ENCODE measurements at places on chromosomes 7 and 10.
A peak's percentile ranks its signal among the peaks of the same experiment; 100 is the strongest.

GRCh38 chr10:50324680-50325393 lies 73.5 kb upstream of the ASAH2 start:
- DNase-seq: no peak

DNA sequence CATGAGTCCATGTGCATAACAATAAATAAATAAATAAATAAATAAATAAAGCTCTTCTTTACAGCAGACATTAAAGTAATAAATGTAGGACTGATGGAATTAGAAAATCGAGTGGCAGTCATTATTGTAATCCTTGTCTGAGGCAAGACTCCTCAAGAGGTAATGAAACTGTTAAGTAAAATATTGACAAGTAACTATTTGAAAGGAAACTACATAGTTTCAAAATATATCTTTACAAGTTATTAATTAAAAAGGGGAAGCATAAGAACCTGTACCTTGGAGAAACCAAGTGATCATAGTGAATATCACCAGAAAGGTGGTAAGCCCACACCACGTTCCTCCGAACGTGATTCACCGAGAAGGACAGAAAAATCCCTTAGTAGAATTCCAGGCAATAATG lies 285.6 kb upstream of the SORCS1 start:
- DNase-seq: no peak

GRCh38 chr7:17292843-17293242 lies 5.6 kb upstream of the AHR start:
- DNase-seq: no peak

DNA sequence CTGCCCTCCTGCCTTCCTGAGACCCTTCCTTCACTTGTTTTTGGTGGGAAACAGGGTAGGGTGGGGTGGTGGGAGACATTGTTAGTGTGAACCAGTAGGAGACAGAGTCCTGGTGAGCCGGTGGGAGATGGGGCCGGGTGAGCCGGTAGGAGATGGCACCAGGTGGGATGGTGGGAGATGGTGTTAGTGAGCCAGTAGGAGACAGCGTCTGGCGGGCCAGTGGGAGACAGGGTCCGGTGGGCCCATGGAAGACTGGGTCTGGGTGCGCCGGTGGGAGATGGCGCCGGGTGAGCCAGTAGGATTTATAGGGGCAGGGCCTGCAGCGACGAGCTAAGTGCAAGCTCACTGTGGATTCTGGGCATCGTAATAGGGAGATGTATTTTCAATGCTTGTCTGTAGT lies 116.8 kb downstream of the TRRAP start:
- DNase-seq: no peak

DNA sequence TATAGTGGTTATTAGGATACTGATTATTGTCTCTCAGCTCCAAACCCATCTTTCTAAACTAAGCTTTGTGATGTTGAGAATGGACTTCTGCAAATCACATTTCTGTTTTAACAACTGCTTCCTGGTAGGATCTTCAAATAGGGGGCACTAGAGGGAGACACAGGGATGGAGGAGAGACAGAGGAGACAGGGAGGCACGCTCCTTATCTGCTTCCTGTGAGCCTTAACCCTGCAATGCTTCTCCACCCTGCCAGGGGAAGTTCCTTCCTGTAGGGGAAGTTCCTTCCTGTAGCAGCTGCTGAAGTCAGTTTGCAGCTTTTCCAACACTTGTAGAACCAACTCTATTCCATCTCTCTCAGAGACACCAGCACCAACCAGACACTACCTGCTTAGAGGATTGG lies 847.2 kb downstream of the CCSER2 start:
- DNase-seq: no peak

DNA sequence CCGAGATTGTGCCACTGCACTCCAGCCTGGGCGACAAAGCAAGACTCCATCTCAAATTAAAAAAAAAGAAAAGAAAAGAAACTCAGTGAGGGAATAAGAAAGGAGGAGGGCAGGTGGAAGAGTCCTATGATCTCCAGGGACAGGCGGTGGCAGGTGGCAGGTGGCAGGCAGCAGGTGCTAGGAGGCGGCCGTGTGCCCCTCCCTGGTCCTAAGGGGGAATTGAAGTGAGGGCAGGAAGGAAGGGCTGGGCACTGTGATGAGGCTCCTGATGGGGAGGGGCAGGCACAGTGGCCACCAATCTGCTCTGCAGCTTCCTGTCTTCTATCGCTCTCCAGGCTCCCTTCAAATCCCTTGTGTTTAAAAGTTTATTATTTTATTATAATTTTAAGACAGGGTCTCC lies 41.2 kb upstream of the UBE3C start:
- no peak for DNase-seq

DNA sequence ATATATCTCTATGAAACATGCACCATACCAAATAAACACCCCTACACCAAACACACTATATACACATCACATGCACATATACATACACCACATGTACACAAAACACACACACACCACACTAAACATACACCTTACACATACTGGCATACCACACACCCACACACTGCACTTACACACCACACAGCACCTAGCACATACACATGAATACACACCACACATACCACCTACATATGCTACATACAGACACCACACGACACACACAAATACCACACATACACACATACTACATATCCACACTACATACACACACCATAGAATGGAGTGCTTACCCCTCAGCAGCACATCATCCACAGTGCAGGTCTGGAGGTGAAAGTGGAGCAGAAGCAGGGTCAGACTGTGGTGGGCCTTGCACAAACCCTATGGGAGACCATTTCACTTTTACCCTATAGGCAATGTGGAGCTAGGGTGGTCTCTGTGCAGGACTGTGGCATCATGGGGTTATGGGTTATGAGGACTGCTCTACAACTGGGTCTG lies 64.6 kb downstream of the WDFY4 start:
- DNase-seq: no peak

- no peak for DNase-seq
Observed at GRCh38 chr7:35007768-35008167, 29.5 kb downstream of the DPY19L1 start.

GRCh38 chr7:98802781-98803110 lies 67.1 kb downstream of the TMEM130 start:
- no peak for DNase-seq

GRCh38 chr10:99996671-99997648 lies 12.8 kb downstream of the DNMBP start:
- no peak for DNase-seq

- DNase-seq: no peak
Observed at GRCh38 chr7:24129597-24129996, 154.4 kb upstream of the NPY start.

DNA sequence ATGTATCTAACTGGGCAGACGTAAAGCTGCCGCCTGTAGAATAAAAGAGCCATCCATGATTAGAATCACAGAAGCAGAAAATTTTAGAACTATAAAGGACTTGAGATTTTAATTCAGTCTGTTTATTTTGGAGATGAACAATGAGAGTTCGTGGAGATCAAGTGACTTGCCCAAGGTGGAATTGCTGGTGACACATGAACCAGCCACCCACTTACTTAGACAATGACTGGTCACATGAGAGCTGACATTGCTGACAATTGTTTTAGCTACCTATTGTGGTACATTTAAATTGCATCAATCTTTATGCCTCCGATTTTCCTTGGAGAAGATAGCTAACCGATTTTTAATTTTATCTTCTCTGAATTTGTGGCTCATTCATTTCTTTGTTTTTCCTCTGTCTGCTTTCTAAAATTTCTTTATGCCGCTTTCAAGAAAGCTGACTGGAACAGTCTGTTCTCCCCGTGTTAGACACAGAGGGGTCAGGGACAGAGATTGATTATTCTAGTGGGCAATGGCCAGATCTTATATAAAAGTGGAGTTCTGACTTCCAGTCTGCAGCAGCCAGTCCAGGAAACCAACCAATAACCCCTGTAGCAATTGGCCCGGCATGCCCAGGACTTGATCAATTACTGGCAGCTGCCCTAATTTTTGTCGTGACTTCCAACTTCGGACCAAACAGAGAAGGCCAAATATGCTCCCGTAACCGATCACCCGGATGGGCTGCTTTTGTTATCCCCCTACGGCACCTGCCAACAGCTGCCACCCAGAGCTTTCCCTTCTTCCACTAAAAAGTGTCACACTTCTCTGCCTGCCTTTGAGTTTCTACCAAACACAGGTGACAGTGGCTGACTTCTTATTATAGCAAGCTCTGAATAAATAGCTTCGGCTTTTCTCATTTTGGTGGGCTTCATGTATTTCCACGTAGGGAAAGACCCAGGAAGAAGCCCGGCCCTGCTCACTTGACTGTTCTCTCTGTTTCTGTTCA lies 241.6 kb downstream of the CAMK1D start:
- DNase-seq: no peak

- no peak for DNase-seq
Observed at GRCh38 chr7:2109251-2109872, 123.4 kb downstream of the MAD1L1 start.

DNA sequence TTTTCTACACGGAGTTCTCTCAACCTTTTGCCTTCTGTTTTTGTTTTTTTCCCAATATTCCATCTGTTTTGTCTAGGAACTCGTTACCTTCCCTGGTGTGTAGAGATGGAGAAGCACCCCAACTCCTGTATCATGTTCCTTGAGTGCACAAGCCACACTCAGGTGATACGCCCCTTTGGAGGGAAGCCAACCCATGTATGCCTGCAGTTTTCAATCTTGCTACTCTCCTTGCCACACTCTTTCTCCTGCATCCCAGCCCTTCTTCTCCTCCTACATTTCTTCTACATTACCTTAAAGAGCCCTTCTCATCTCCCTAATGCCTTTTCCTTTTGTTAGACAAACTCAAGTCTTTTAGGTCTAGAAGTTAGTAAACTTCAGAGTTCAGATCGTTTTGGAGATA lies 10.2 kb upstream of the SP4 start:
- DNase-seq: no peak

DNA sequence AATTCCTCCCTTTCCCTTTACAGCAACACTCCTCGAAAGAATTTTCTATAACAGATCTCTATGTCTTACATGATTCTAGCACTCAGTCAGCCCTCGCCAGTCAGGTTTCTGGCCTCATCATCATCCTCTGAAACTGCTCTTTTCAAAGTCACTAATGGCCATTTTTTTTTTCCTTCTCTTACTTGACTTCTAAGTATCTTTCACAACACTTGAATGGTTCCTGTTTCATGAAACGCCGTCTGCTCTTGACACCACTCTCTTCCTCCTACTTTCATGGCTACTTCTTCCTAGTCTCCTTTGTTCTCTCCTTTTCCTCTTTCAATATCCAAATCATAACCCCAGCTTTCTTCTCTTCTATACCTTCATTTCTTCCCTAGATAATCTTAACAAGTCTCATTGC lies 100.5 kb upstream of the NRP1 start:
- DNase-seq: no peak

DNA sequence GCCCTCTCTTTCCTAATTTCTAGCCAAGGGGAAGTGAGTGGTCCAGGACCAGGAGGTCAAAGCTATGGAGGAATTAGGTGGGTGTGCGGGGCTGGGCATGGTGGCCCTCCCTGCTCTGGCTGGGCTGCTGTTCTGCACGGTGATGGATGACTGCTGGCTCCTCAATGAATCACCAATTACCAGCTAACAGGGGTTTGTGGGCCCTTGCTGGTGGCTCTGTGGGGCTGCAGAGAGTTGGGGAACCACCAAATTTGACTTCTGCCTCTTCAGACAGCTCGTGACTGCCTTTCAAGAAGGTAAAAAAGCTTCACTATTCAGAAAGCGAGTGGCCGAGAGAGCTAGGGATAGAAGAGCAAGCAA lies 35.0 kb upstream of the HABP2 start:
- DNase-seq: no peak

DNA sequence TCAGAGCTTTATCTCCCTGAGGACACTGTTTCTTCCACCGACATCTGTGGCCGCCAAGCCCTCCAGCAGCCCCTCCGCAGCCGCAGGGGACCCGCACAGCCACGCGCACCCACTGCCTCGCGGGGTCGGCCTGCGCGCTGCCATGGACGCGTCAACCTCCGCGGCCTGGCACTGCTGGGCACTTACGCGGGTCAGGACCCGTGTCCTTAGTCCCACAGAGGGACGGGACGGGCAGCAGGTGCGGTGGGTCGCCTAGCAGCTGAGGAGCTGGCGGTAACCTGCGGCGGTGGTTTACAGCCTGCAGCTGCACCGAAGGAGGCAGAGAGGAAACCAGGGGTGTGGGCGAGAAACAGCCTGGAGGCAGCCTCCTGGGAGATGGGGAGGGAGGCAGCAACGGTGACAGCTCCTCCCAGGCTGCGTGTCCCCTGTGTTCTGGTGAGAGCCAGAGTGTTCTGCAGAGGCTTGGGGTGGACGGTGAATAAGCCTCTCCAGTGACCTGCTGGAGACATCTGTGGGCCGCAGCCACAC lies 61.3 kb downstream of the SEC61G start:
- no peak for DNase-seq

- no peak for DNase-seq
Observed at GRCh38 chr7:137996386-137996851, 5.5 kb downstream of the CREB3L2 start.

DNA sequence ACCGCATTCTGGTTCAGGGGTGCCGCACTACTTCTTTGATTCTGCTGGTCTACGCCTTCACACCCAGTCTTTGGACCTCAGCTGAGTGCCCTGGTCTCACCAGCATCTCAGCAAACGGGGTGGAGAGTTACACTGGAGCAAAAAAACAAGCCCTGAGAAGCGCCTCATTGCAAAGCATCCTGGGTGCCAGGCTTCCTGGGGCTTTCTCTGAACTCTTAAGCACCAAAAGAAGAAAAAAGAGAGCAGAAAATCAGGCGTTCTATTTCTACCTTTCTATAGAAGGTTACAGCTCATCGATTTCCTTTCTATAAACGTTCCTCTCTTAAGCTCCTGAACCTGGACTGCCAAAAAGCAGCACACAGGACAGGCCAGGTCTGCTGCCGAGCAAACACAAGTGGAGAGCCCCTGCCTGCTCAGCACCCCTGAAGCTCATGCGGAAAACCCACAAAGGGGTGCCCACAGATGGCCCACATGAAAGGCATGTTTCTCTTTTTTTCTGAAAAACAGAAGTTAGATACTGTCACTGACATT lies 217.9 kb downstream of the SFMBT2 start:
- DNase-seq: peak; percentile 80

DNA sequence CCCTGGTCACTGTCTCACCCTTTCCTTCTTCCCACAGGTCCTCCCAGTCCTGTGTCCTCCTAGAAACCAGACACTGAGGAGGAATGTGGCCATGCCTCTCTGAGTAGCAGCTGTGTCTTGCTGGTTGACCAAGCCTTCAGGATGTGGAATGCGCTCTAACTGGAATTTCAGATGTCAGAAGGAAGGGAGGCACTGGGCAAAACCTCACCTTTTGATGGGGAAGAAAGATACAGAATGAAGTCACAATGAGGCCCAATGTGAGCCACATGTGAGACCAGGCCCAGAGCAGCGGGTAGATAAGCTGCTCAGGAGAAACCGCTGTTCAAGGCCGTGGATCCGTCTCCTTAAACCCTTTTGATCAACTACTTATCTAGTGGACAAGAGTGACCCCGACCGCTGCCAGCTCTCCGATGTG lies 54.8 kb upstream of the ECHDC3 start:
- no peak for DNase-seq

- DNase-seq: no peak
Observed at GRCh38 chr7:134962270-134962780, 24.0 kb upstream of the AGBL3 start.

- no peak for DNase-seq
Observed at GRCh38 chr10:109902992-109903947, 20.0 kb downstream of the XPNPEP1 start.
